ENCODE measurements at places on chromosomes 11 and 22.

- DNase-seq: no peak
Observed at GRCh38 chr11:32792111-32792947, 2.1 kb downstream of the CCDC73 start.

DNA sequence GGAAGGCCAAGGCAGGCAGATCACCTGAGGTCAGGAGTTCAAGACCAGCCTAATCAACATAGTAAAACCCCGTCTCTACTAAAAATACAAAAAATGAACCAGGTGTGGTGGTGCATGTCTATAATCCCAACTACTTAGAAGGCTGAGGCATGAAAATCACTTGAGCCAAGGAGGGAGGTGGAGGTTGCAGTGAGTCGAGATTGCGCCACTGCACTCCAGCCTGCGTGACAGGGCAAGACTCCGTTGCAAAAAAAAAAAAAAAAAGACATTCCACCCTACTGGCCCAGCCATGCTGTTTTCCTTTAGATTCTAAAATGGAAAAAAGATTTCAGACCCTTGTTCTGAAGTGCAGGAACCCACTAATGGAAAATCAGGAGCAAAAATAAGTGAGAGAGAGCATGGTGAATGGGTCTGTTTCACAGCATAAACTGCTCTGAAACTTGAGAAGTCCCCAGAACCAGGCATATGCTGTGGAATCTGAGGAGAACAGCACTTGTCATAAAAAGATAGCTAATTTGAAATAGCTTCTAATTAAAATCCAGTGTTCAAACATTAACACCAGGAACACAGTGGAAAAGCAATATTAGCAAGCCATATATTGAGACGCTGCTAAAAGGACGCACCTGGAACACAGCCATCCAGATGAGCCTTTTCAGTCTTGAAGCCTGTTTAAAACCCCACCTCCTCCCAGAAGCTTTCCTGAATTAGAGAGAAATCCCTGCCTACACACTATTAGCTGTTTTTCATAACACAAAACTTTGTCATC lies 66.3 kb upstream of the CHRM4 start:
- DNase-seq: no peak

DNA sequence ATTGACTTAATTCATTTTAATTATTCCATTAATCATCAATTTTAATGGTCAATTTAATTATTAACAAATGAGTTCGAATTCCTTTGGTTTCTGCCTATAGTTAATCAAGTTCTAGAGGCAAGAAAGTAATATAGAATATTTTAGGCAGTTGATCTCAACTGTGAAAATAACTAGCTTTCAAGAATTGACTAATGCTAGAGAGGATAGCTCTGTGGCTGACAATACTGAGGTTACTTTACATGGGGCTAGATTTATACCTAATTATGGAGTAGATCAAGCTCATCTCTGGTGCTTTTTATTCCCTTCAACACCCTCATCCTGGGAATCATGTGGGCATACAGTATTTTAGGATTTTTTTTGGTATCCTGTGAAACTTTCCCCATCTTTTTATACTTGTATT lies 259.4 kb downstream of the GRM5 start:
- no peak for DNase-seq

- DNase-seq: no peak
Observed at GRCh38 chr11:114174712-114175495, 115.4 kb downstream of the ZBTB16 start.

DNA sequence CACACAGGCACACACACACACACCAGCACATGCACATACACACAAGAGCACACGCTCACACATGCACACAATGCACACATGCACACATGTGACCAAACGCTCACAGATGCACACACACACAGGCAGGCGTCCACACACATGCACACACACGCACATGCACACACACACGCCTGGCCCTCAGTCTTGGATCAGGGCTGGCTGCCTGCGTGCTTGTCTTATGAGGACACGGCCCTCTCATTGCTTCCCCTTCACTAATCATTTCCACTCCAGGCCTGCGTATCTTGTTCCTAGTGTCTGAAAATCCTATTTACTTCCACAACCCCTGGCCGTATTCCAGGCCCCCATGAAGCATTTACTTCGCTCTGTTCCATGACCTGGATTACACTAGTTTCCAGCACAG lies 740.5 kb downstream of the BRD1 start:
- no peak for DNase-seq

GRCh38 chr11:102591160-102591718 lies 33.9 kb downstream of the MMP20 start:
- no peak for DNase-seq

DNA sequence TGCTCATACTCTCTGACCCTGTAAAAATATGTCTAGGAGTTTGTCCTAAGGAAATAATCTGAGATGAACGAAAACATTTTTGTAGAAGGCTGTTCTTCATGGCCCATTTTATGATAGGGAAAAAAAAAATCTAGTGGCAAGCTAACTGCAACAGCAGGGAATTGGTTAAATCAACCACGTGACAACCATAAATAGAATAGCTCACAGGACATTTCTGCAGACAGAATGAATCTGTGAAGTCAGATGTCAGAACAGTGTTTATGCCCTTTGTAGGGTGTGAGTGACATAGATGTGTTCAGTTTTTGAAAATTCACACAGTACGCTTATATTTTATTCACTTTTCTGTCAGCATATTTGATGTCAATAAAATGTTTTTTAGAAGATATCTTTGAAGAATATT lies 16.1 kb downstream of the ARHGAP1 start:
- no peak for DNase-seq

DNA sequence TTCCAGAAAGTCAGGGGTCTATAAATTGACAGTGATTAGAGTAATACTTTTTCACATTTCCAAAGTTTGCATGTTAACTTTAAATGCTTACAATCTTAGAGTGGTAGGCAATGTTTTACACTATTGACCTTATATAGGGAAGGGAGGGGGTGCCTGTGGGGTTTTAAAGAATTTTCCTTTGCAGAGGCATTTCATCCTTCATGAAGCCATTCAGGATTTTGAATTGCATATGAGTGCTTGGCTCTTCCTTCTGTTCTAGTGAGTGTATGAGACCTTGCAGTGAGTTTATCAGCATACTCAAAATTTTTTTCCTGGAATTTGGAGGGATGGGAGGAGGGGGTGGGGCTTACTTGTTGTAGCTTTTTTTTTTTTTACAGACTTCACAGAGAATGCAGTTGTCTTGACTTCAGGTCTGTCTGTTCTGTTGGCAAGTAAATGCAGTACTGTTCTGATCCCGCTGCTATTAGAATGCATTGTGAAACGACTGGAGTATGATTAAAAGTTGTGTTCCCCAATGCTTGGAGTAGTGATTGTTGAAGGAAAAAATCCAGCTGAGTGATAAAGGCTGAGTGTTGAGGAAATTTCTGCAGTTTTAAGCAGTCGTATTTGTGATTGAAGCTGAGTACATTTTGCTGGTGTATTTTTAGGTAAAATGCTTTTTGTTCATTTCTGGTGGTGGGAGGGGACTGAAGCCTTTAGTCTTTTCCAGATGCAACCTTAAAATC lies 5.3 kb downstream of the MALAT1 start:
- DNase-seq: no peak

DNA sequence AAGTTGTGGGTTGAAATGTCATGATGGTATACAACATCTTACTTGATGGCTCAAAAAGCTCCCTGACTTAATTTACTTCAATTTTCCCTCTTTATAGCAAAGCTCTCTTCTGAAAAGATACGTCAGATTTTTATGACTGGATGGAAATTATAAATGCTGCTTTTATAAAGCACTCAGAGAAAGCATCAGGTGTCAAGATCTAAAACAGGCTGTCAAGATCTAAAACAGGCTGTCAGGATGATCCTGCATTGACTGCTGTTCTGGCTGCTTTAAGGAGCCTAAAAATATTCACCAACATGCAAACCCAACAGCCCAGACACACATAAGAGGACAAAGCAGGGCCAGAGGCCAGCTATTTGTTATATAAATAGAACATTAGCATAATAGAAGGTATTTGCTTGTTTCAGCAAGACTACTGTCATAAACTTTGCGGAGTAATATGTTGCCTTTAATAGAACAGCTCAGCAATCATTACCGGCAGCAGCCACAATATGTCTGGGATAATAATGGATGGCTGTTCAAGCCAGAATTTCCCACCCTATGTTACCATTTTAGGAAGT lies 77.3 kb upstream of the ANO5 start:
- DNase-seq: no peak

DNA sequence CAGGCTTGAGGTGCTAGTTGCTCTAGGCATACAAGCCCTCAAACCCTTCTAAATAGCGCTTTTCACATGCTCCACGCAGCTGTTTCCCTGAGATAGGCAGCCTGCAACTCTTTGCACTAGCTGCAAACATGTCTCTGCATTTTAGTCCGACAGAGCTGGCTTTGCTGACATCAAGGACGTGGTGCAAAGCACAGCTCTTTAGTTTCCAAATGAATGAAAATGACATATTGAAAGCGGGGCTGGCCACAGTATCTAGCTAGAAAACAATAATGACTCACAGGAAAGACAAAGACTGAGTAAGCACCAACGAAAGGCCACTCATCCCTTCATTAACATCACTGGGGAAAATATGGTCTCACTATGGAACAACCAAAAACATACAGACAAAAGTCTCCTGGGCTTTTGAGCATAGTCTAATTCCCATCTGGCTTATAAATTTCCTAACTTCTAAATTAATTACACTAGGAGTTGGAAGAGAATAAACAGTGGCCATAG lies 15.3 kb upstream of the ZC3H12C start:
- no peak for DNase-seq

GRCh38 chr11:112748713-112749543 lies 212.3 kb upstream of the NCAM1 start:
- DNase-seq: peak; percentile 64
